ENCODE measurements at places on chromosomes 1 and 21.

GRCh38 chr1:29123053-29123886, 433 bp downstream of the TMEM200B start:
- no peak for DNase-seq

DNA sequence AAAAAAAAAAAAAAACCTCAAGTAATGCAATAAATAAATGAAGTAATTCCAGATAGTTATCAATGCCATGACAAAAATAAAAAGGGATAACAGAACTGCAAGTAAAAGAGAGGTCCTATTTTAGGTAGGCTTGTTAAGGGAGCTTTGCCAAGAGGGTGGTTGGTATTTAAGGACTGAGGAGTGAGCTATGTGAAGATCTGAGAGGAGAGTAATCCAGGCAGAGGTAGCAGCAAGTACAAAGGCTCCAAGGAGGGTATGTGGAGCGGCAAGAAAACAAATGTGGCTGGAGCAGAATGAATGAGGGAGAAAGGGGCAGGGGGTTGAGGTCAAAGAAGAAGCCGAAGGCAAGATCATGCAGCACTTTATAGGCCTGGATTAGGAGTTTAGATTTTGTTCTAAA, 59.9 kb upstream of the CDC42BPA start:
- no peak for DNase-seq

DNA sequence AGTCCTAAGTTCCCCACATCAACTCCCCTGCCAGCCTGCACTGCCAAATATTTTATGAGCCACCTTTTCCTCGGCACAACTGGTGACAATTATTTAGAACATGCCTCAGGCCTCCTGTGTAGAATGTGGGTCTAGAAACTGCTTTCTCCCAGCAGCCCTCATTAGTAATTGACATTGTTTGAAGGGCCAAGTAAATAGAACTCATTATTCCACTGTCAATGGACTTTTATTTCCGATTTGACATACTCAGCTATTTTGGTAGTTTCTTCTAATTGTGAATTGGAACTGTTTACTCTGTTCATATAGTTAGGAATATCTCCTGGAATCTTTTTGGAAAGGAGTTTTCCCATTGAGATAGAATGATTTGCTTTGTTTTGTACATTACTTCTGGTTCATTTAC, 168.8 kb upstream of the L1TD1 start:
- no peak for DNase-seq

GRCh38 chr1:240134596-240134995, 42.9 kb downstream of the FMN2 start:
- no peak for DNase-seq

- no peak for DNase-seq
Observed at GRCh38 chr1:203045821-203046594, 19.7 kb downstream of the PPFIA4 start.

GRCh38 chr1:165671526-165671925, 26.8 kb downstream of the ALDH9A1 start:
- DNase-seq: no peak

- no peak for DNase-seq
Observed at GRCh38 chr1:119794876-119795240, 16.4 kb downstream of the REG4 start.

DNA sequence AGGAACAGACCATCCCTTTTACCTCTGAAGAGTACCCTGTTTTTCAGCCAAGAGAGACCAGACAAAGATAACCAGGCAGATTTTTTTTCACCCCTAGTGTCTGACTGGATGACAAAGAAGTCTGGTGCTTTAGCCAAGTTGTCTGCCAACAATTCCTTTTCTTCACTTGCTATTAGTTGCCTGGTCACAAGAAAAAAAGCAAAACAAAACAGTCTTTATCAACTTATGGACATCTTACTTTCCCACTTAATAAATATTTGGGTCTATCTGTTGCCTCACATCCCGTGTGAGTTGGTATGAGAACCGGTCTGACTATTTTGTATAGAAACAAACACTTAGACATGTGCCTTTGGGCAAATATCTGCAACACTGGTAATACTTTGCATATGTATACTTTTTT, 662.9 kb downstream of the PLPP3 start:
- no peak for DNase-seq

GRCh38 chr1:46613661-46614603, 2.7 kb downstream of the MOB3C start:
- no peak for DNase-seq

- no peak for DNase-seq
Observed at GRCh38 chr21:28884481-28884880, 108.2 kb downstream of the LTN1 start.

GRCh38 chr1:247210062-247210375, 38.2 kb upstream of the ZNF124 start:
- no peak for DNase-seq

DNA sequence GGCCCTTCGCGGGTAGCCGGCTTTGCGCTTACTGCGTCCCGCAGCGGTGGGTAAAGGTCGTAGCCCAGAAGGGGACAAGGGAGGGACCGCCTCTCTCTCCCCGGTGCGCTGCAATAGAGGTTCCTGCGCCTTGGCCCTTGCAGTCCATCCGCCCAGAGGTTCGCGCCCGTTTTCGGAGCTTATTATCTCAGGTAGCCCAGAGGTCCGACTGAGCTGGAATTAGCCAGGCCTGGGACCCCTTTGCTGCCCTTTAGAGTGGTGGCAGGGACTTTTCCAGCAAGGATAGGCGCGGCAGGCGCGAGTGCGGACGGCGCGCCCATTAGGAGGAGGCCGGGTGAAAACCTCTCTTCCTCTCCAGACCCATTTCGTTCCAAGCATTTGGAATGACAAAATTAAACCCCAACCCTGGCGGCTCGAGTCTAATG, 5.0 kb downstream of the LHX4 start:
- no peak for DNase-seq

DNA sequence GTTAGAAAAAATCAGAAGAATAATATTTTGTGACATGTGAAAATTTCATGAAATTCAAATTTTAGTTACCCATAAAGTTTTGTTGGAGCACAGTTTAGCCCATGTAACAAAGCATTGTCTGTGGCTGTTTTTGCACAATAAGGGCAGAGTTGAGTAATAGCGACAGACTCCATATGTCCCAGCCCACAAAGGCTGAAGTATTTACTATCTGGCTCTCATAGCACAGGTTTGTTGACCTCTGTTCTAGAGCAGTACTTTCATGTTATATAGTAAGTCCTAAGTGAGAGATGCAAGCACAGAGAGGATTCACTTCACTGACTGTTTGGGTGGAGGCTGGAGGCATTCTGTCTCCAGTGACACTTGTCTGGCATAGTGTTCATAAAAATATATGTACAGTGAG, 6.8 kb downstream of the LAMC1 start:
- no peak for DNase-seq

GRCh38 chr1:200775850-200776249, 37.2 kb downstream of the CAMSAP2 start:
- no peak for DNase-seq

- DNase-seq: no peak
Observed at GRCh38 chr1:117798550-117798949, 130.9 kb downstream of the GDAP2 start.

- DNase-seq: no peak
Observed at GRCh38 chr1:918353-918752, 5.4 kb upstream of the SAMD11 start.
